ENCODE measurements at places on chromosomes 6 and 20.
A peak's percentile ranks its signal among the peaks of the same experiment; 100 is the strongest.

- no peak overlapping the region for H3K27ac ChIP-seq
- no peaks in the 10 kb centered on the region for H3K4me1 ChIP-seq
- H3K27me3 ChIP-seq, result peaks cover 20% of the 10 kb centered on the region
- H3K4me3 ChIP-seq, result no peak overlapping the region
Observed at GRCh38 chr6:131936156-131936555, 15.0 kb downstream of the CCN2 start.

DNA sequence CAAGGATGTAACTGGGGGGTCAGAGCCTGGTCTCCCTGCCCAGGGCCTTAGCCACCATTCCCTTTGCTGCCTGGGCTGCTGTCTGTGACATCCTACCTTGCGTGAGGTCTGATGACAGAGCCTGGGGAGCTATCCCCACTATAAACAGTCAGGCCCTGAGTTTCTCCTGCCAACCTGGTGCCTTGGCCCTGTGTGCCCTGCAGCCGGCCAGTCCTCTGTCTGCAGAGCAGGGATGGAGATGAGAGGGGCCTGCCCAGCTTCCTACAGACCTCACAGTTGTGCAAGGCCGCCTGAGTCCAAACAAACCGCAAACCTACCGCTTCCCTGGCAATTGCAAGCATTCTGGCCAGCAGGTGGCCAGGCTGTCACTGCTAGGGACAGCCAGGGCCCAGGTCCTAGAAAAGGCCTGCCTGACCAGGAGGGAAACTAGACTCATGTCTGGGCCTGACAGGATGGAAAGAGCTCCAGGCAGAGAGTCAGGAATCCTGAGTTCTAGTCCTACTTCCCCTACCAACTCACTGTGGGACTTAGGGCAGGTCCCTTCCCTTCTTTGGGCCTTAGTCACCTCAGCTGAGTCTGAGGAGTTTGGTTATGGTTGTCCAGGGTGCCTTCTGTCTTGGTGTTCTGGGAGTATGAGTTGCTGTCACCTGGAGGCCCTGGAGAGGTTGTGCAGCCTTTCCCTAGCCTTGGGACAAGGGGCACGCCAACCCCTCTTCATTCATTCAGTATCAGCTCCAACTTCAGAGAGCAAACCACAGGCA lies 86.2 kb downstream of the VEGFA start:
- H3K4me3 ChIP-seq, result no peak overlapping the region
- no peak for DNase-seq
- H3K4me1 ChIP-seq, result no peaks in the 10 kb centered on the region
- H3K27ac ChIP-seq, result no peak overlapping the region
- H3K27me3 ChIP-seq, result peaks cover 5% of the 10 kb centered on the region
- no peaks in the 10 kb centered on the region for H3K36me3 ChIP-seq

DNA sequence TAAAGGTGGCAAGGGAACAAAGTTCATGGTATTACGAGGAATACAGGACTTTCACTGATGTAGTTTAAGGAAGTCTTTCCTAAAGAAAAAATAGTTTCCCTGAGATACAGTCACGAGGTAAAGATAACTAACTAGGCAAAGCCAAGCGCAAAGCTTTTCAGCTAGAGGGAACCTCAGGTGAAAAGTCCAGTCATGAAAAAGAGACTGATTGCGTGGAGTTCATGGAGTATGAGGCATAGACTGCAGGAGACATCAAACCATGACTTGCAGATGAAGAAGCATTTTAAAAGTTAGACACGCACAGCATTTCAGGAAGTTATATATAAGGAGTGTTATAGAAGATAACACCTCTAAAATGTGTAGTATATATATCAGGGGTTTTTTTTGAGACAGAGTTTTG lies 205.6 kb upstream of the ZNF184 start:
- no peak overlapping the region for H3K4me3 ChIP-seq
- peaks cover 12% of the 10 kb centered on the region for H3K4me1 ChIP-seq
- no peak for DNase-seq

DNA sequence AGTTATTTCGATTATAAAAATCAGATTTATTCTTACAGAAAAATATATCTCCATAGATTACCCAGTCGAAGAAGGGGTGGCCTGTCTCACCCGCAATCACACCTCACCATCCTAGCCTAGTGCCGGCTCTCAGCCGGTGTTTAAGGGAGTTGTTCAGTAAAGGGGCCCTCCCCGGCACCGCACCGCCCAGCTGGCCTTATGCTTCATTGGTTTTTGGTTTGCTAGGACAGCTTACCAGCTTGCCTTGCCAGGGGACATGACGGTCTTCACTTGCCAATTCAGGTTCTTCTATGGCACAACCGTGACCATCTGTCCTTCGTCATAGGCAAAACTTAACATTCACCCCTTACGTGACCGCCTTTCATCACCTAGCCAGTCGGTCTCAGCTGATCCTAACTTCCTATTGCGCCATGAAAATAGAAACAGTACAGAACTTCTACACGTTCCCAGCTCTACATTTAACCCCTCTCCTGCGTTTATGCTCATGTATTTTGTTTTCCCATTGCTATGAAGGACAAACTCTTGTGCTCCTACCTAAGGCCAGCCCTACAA lies 44.7 kb upstream of the SLC22A16 start:
- H3K27me3 ChIP-seq, result peaks cover 11% of the 10 kb centered on the region
- H3K4me1 ChIP-seq, result peaks cover 2% of the 10 kb centered on the region
- no peaks in the 10 kb centered on the region for H3K36me3 ChIP-seq
- no peak overlapping the region for H3K4me3 ChIP-seq
- no peak for DNase-seq
- H3K27ac ChIP-seq, result no peak overlapping the region

DNA sequence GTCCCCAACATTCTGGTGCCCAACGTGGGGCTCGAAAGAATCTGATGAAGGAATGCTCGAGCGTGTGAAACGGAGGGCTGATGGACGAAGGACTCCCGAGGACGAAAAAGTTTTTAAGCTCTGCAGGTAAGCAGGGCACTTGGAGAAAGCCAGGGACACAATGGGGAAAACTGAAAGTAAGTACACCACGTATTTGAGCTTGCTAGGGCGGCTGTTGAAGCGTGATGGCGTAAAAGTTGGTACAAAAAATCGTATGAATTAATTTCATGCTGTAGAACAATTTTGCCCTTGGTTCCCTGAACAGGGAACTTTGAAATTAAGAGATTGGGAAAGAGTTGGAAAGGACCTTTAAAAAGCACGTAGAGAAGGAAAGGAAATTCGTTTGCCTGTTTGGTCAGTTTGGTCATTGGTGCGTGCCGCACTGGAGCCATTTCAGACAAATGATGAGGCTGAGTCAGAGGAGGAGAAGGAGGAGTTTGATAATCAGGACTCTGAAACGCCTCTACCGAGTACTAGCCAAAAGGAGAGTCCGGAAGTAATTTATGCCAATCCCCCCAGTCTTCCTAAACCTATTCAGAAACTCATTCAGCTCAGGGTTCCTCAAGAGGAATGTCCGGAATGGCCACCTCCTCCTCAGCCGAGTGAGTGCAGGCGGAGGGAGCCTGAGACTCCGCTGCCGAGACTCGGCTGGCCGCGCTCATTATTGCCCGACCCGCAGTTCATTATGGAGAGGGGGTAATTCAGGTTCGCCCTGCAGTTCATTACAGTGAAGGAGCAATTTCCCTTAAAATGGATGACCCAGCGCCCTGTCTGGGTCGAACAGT lies 59.2 kb upstream of the PRSS16 start:
- H3K4me1 ChIP-seq, result peaks cover 13% of the 10 kb centered on the region
- no peaks in the 10 kb centered on the region for H3K36me3 ChIP-seq
- DNase-seq, result peak; percentile 32
- peaks cover 3% of the 10 kb centered on the region for H3K27me3 ChIP-seq

- no peak for DNase-seq
- peaks cover 28% of the 10 kb centered on the region for H3K36me3 ChIP-seq
- H3K27ac ChIP-seq, result peak overlapping the region; percentile 83
Observed at GRCh38 chr20:63956664-63957003, 418 bp upstream of the UCKL1 start.
